ENCODE measurements at places on chromosomes 6 and 20. TPM values are rescaled to one million over a fixed set of nuclear protein-coding genes. Genes with fewer than 3 reads are reported as not detected.

GRCh38 chr6:90436403-90436802, 139.8 kb upstream of the BACH2 start:
- H3K27ac ChIP-seq: no peak overlapping the region
- H3K4me3 ChIP-seq: no peak overlapping the region
- no peak for DNase-seq
- no peaks in the 10 kb centered on the region for H3K27me3 ChIP-seq
- no peaks in the 10 kb centered on the region for H3K4me1 ChIP-seq

EYA2 gene
- 10.2 TPM for total RNA-seq

DNA sequence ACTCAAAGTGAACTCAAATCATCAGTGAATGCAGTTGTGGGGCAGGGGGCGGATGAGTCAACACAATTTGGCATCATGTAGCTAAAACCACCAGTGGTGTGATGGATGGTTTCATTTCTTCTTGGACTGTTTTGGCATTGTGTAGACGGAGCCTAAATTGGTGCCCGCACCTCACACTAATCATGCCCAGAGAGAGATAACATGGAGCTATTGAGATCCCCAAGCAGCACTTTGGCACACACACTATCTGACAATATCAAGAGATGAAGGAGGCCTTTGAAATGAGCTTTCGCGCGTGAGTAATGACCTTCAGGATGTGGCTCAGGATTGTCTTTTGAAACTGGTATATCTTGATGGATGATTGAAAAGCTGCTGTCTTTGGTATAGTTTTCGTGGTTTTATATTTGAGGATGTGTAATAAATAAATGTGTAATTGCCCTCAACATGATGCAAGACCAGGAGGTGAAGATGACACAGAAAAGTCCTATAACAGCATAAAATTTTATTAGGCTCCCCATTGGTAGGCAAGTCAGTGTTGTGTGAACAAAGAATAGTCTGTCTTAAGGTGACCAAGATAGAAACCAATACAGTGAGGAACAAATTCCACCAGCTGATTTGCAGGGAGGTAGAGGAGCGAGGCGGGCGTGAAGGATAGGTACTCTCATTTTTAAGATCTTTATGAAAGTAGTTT, 174.2 kb downstream of the TSHZ2 start:
- no peak overlapping the region for H3K4me3 ChIP-seq
- no peaks in the 10 kb centered on the region for H3K36me3 ChIP-seq
- DNase-seq: no peak
- H3K27ac ChIP-seq: no peak overlapping the region

DNA sequence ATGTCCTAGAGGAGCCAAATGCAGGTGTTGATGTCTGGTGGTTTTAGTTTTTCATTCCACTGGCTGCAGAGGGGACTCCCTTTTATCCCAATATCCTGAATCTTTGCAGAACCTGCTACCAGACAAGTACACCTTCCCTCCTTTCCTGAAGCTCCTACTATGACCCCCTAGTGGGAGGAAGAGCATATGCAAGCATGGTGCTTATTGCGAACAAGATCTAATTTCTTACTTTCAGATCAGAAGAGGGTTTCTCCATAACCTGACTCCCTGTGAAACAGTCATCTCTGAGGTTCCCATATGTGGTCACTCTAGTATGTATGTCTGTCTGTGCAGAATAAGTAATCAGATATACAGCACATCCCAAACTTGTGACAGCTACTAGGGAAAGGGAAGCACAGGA, 277.2 kb downstream of the ARHGAP18 start:
- H3K4me1 ChIP-seq: peaks cover 17% of the 10 kb centered on the region
- H3K27me3 ChIP-seq: peaks cover 11% of the 10 kb centered on the region
- no peak overlapping the region for H3K4me3 ChIP-seq
- H3K36me3 ChIP-seq: peaks cover 3% of the 10 kb centered on the region

ZNF334 gene
- 31.8 TPM for total RNA-seq

DNMT3B gene
- total RNA-seq: 7.5 TPM

PRSS35 gene
- total RNA-seq: 42.2 TPM

KIF16B gene
- 12.8 TPM for total RNA-seq

GRCh38 chr6:170473301-170473717, 79.8 kb downstream of the PSMB1 start:
- no peak overlapping the region for H3K4me3 ChIP-seq
- peaks cover 6% of the 10 kb centered on the region for H3K4me1 ChIP-seq
- H3K27ac ChIP-seq: no peak overlapping the region
- peaks cover 15% of the 10 kb centered on the region for H3K27me3 ChIP-seq
- DNase-seq: no peak

DNA sequence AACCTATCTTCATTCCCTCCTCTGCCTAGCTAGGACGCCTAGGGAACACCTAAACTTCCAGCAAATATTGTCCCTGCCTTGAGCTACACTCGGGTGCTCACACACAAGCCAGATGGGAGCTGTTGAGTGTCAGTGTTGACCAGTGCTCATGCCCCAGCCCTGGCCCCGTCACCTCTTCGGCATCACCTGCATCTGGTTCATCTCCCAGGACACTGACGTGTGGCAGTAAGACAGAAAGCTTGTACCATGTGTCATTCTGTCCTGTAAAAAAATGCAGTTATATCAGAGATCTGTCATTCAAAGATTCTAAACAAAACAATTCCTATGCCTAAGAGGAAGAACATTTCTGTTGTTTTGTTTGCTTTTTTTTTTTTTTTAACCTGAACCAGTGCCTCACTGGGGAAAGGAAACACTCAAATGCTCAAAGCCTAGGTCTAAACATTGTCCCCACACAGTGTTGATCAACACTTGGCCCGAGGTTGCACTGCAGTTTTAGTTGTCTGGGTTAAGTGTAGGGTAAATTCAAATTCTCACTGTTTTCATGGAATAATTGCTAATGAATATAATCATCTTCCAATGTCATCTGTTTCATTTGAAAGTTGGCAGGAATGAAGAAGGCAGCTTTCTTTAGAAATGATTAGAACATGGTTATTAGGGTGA, 102.7 kb upstream of the SASH1 start:
- H3K36me3 ChIP-seq: no peaks in the 10 kb centered on the region
- no peaks in the 10 kb centered on the region for H3K27me3 ChIP-seq
- H3K4me3 ChIP-seq: no peak overlapping the region

CALHM6 gene
- 2.4 TPM for total RNA-seq

- H3K4me1 ChIP-seq: peaks cover 25% of the 10 kb centered on the region
- H3K27me3 ChIP-seq: peaks cover 11% of the 10 kb centered on the region
- H3K27ac ChIP-seq: no peak overlapping the region
- no peak for DNase-seq
Observed at GRCh38 chr20:62858058-62858830, 3.4 kb downstream of the TCFL5 start.

STMND1 gene
- total RNA-seq: 0.34 TPM

GRCh38 chr6:90892271-90892670, 305.4 kb upstream of the MAP3K7 start:
- H3K36me3 ChIP-seq: no peaks in the 10 kb centered on the region
- H3K27me3 ChIP-seq: peaks cover 31% of the 10 kb centered on the region
- peaks cover 16% of the 10 kb centered on the region for H3K4me1 ChIP-seq
- no peak for DNase-seq

DNA sequence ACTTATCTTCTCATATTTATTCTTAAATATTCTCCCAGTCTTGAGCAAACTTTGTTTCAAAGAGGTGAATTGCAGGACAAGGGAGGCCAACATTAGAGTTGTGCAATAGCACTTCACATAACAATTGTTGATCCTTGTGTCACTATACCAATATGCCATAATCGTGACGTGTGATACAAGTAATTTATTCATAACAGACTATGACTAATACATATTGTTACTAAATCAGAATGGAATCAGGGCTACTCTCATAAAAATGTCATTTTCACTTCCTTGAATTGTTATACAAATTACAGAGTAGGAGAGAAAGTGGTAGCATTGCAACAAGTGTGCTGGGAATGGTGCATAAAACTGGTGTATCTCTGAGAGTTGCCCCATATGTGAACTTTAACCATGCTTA, 37.2 kb upstream of the PLCB1 start:
- no peaks in the 10 kb centered on the region for H3K36me3 ChIP-seq
- H3K4me1 ChIP-seq: peaks cover 6% of the 10 kb centered on the region

DNA sequence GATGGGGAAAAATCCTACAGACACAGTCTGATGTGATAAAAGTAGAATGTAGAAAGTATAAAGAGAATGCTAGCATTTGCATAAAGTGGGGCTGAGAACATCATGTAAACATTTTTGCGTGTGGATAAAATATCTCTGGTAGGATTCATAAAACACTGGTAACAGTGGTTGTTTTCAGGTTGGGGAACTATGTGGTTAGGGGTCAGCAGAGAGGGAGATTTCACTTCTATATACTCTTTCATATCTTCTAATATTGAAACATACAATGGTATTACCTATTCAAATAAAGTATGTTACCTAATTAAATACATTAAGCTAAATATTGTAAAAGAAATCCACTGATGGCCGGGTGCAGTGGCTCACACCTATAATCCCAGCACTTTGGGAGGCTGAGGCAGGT, 96.2 kb upstream of the CCDC167 start:
- H3K36me3 ChIP-seq: no peaks in the 10 kb centered on the region
- no peak overlapping the region for H3K4me3 ChIP-seq
- H3K27me3 ChIP-seq: peaks cover 10% of the 10 kb centered on the region

All from mesothelial cell of epicardium (in vitro differentiated cells).